Fibroblast of villous mesenchyme (primary cell): ENCODE measurements at places on chromosomes 16 and 17.

- DNase-seq, result peak; percentile 44
Measured at GRCh38 chr16:1413684-1414531, 596 bp downstream of the UNKL start.

- peak; percentile 56 for DNase-seq
Measured at GRCh38 chr17:66304304-66305174, 2.1 kb downstream of the PRKCA start.

GRCh38 chr17:82869536-82869935, 29.7 kb upstream of the ZNF750 start:
- DNase-seq, result no peak

- no peak for DNase-seq
Measured at GRCh38 chr17:38460082-38460715, 31.9 kb downstream of the ARHGAP23 start.

GRCh38 chr16:30601966-30602365, 8.2 kb downstream of the ZNF689 start:
- DNase-seq, result no peak

- peak; percentile 89 for DNase-seq
Measured at GRCh38 chr17:2183346-2183745, 120.2 kb downstream of the SMG6 start.

- no peak for DNase-seq
Measured at GRCh38 chr17:29723278-29724047, 100.8 kb upstream of the CORO6 start.

DNA sequence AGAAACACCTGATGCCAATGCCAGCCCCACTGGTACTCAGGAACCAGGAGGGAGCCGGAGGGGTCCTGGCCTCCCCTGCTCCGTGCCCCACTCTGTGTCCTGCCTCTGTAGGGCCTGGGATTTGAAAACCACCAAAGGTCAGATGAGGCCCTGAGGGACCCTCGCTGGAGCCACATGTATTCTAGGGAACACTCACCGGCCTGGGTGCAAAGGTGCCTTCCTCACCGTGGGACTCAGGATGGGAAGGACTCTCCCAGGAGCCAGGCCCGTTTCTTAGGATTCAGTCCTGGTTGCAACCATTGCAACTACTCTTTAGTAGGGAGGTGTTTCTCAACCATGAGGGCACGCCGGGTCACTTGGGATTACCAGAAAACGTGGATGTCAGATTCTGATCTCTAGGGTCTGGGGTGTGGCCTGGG, 74.6 kb downstream of the N4BP1 start:
- no peak for DNase-seq

DNA sequence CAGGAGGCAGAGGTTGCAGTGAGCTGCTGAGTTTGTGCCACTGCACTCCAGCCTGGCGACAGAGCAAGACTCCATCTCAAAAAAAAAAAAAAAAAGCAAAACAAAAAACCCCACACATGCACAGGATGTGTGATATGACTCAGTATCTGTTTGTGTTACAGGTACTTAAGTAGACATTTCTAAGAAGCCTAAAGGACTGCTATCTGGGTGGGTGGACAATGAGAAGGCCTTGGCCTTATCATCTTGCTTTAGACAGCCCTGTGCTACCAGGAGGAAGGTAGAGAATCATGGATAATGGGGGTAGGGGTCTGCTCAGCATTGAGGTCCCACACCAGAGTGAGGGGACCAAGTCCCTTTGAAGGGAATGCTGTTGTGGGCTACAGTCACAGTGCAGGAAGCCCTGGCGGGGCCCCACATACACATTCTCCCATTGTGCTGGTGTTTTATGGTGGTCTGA, 26.7 kb downstream of the PLD6 start:
- no peak for DNase-seq

GRCh38 chr16:88318521-88318920, 64.2 kb upstream of the ZNF469 start:
- no peak for DNase-seq

GRCh38 chr16:83029467-83029866, 402.7 kb downstream of the CDH13 start:
- no peak for DNase-seq

DNA sequence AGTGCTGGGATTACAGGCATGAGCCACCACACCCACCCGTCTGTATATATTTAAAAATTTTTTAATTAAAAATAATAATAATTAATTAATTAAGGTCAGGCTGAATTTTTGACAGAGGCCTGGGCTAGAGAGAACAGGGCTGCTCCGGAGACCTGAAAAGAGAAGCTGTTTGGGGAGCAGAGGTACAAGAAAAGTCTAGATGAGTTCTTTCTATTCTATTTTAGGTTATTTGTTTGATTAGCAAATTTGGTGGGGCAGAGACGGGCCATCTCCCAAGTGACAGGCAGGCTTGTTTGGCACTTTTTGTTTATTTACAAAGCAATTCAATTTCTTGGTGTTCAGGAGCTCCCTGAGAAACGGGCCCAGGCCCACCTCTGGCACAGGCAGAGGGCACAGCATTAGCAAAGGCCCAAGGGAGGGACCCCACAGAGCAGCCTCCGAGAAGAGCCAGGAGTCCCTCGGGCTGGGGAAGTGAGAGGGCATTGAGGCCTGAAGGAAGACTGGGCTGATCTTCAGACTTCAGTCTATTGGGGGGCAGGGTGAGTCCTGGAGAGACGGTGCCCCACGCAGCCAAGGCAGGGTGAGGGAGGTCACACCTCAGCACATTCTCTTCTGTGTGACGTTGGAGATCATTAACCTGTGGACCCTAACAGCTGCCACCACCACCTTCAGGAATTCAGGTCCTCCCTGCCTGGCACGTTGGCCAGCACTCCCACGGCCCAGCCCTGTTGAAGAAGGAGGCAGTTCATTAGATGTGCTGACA, 10.8 kb upstream of the RIPOR1 start:
- DNase-seq, result no peak

DNA sequence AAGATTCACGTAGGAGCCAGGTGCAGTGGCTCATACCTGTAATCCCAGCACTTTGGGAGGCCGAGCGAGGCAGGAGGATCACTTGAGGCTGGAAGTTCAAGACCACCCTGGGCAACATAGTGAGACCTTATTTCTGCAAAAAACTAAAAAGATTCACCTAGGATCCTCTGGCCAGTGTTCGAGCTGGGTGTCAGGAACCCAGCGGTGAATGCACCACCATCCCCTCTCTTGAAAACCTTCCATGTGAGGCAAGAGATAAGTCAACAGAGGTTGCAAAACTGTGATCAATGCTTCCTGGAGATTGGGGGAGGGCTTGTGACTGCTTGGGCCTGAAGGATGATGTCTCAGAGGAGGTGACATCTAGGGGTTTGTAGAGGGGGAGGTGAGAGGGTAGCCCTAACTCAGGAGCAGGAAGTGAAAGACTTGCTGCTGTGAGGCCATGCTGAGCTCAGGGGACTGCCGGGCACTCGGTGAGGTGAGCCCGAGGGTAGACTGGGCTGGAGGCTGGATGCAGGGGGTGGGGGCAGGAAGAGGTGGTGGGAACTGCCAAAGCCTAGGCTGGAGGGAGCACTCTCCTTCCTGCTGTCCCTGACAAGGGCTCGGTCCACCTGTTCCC, 11.7 kb downstream of the GJD3 start:
- DNase-seq, result no peak

DNA sequence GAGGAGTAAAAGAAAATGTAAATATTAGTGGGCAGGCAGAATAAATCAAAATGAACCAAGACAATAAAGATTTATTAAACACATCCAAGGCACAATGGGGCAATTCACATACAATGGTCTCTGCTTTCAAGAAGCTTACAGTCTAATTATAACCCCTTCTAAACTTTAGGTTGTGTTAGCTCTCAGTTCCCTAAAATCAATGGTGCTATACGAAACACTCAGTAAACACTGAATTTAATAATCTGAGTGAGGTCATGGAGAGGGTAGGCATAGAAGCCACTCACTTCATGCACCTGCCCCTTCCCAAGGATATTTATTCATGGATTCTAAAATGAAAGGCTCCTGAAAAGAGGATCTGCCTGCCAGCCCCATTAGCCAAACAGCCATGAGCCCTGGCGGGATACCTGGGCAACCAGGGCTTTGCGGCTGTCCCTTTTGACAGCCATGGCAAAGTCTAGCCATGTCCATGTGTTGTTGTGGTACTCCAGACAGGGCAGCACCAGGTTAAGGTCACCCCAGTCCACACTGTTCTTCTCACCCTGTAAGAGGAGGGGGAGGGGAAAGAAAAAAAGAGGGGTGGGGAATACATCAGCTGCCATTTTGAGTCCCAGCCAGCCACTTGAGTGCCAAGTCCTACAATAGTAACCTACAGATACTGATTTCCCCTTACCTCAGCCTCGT, 1.4 kb upstream of the RSKR start:
- no peak for DNase-seq

DNA sequence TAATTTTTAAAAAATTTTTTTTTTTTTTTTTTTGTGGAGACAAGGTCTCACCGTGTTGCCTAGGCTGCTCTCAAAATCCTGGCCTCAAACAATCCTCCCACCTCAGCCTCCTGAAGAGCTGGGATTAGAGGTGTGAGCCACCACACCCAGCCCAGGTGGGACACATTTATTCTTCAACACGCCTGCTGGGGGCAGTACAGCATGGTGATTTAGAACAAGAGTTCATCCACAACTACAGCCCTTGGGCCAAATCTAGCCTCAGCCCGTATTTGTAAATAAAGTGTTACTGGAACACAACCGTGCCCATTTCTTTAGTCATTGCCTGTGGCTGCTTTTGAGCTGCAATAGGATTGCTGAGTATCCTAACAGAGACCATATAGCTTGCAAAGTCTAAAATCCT, 92.8 kb downstream of the KATNIP start:
- peak; percentile 31 for DNase-seq

DNA sequence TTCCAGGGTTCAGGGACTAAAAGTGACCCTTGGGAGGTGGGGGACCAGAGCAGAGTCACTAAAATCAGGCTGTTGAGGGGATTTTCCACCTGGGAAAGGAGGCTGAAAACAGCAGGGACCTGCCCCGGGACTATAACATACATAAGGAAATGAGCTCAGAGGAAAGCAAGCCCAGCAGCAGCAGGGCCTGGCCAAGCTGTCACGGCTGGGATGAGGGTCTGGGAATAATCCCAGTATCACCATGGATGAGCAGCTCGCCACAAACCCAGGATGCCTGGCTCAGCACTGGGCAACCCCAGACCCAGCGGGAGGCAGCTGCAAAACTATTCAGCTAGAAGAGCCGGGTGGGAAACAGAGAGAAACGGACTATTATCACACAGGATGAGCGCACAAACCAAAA, 72.4 kb downstream of the RPH3AL start:
- DNase-seq, result no peak

GRCh38 chr16:17241264-17241835, 229.4 kb downstream of the XYLT1 start:
- DNase-seq, result no peak

GRCh38 chr16:17915791-17916190, 420.7 kb downstream of the NPIPA8 start:
- no peak for DNase-seq

DNA sequence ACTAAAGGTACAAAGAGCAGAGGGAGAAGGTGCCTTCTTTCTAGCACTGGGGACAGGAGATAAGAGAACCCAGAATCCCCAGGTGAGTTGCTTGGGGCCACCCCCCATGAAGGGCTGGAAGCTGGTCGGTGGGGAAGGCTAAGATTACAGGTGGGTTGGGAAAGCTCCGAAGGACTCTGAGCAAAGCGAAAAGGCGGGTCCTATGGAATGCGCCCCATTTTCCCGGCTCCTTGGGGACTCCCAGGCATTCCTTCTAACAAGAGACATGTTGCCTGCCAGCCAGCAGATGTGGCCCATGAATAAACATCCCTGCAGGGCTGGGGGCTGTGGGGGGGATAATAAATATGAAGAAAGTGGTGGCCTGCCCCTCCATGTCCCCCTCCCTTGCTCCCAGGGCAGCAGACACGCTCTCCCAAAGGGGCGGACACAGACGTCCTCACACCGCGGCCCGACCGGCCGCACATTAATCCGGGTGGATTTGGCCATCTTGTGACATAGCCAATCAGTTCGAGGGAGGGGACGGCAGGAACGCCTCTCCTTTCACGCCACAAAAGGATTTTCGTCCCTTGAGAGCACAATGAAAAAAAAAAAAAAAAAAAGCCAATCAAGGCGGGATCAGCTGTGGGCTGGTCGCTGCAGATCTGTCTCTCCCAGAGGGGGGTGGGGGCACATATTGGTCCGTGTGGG, 98.5 kb downstream of the SOX9 start:
- no peak for DNase-seq

GRCh38 chr17:27489045-27489715, 32.9 kb downstream of the KSR1 start:
- DNase-seq, result peak; percentile 87

- DNase-seq, result no peak
Measured at GRCh38 chr16:53629151-53629550, 74.5 kb downstream of the RPGRIP1L start.

GRCh38 chr17:47176389-47176826, 12.7 kb downstream of the CDC27 start:
- no peak for DNase-seq
